ENCODE measurements at places on chromosomes 7 and 10.
A peak's percentile ranks its signal among the peaks of the same experiment; 100 is the strongest.

GRCh38 chr10:129963641-129964501 is at the start of gene EBF3:
Gene EBF3 (minus strand): TSS chr10:129964274. CDS start chr10:129963768, 506 bp downstream.
- peak; percentile 85 for DNase-seq

DNA sequence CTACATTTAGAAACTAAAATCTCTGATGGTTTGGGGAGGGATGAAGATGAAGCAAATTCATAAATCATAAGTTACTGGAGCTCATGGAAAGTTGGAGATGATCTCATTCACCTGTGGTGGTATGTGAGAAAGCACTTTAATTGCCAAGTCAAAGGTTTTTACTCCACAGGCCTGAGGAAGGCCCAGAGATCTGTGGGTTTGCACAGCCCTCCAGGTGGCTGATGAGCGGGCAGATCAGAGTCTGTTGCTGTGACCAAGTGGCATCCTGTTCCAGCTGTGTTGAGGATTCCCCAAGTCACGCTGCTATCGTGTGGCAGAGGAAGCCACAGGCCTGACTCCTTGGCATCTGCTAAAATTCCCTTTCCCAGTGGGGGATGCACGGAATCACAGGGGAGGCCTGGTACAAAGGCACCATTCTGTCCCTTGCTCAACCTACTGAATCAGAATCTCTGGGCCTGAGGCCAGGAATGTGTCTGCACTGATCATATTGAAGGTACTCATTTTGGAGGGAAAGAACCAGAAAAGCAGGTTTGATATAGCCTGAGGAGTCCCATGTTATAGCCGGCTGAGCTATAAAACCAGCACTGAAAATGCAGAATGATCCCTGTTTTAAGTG is 19.7 kb upstream of the DDC start:
- DNase-seq: no peak

GRCh38 chr7:66505531-66506451 is 122.9 kb upstream of the KCTD7 start:
- no peak for DNase-seq

GRCh38 chr10:45624724-45625123 is 47.8 kb downstream of the ZFAND4 start:
- DNase-seq: no peak

DNA sequence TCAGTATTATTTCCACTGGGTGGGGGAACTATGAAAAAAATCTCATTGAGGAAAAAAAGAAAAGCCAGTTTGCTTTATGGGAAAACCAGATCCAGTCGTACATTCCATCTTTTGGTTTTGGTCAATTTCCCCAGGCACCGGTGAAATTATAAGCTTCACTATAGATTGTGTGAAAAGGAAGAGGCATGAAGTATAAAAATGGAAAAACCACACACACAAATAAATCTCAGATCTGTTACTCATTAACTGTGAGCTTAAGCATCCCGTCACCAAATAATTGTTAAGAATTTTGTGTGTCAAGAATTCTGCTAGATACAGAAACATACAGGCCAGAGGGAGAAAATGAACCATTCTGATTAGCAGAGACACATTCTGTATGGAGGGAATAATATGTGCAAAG is 405.5 kb upstream of the CELF2 start:
- no peak for DNase-seq

- DNase-seq: no peak
Observed at GRCh38 chr10:110851020-110851612, 20.6 kb upstream of the PDCD4 start.

DNA sequence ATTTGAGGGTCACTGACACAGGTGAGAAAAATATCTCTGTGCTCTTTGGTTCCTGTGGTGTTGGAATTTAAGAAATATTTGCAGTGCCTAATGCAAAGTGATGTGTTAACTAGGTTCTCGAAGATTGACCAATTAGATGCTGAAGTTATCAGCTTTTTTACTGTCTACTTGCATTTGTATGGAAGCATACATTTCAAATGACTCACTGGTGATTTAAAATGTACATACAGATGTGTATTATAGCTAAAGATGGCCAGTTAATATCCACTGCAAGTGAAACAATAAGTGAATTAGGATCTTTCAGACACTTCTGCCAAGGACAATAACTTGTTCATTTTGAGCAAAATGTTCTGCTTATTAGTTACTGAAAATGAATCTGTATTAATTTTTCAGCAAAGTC is 205.0 kb downstream of the FANK1 start:
- DNase-seq: no peak

GRCh38 chr10:16231734-16232435 is 204.9 kb upstream of the PTER start:
- no peak for DNase-seq

DNA sequence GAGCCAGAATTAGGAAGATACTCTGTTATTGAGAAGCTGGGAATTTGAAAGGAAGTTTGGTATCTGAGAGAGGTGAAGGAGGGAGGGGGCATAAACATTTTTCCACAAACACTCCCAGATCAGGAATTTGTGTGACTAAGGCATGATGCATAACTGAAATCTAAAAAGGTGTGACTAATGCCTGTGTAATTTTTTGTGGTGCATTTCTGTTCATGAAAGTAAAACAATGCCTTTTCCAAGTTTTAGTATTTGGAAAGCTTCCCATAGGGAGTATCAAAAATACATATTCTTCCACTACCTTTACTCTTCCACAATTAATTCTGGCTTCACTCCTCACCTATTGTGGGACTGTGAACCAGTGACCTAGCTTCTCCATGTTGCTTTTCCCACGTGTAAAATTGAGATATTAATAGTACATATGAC is 56.4 kb upstream of the CAV2 start:
- peak; percentile 71 for DNase-seq

Data from AG08396 (cell line).